ENCODE measurements at places on chromosomes 2 and 18.

GRCh38 chr18:9914584-9915290 is 921 bp downstream of the VAPA start:
- DNase-seq: peak; percentile 11

DNA sequence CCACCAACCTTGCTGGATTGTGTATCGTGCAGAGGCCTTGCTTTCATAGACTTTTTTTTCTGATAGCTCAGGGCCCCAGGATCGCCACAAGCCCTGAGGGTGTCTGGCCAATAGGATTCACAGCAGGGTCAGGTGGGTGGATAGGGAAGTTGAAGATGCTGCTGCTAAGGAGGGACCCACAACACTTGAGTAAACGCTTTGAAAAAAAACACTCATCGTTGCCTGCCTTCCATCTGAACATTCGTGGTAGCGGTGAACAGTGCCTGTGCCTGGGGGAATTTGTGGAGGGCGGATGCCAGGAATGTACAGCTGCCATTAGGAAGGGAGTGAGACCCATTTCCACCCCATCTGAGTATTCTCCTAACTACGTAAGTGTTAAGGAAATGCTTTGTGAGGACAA is 104.6 kb upstream of the TPO start:
- DNase-seq: no peak

- no peak for DNase-seq
Measured at GRCh38 chr2:25109822-25110221, 58.6 kb downstream of the POMC start.

- no peak for DNase-seq
Measured at GRCh38 chr2:221731432-221732145, 159.5 kb upstream of the EPHA4 start.

DNA sequence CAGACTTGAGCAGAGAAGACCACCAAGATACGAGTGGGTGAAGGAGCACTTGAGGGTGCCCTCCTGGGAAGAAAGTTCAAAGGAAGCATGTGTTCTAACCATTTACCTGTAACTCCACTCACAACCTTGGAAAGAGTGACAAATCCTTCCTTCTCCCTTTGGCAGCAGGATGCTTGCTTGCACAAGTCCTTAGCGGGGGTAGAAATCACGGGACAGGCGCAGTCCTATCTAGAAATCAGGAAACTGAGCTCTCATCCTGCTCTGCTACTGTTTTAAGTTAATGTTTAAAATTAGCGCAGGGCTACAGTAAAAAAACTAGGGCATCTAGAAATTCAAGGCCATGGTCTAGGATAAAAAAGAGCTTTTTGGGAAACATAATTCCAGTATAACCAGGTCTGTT is 100.9 kb upstream of the PTPRM start:
- DNase-seq: no peak

- no peak for DNase-seq
Measured at GRCh38 chr2:27009716-27010115, 23.0 kb upstream of the TMEM214 start.

GRCh38 chr2:206084870-206085741 is 868 bp downstream of the INO80D start:
- no peak for DNase-seq

GRCh38 chr2:177585234-177585863 is 192.8 kb downstream of the AGPS start:
- DNase-seq: no peak

- DNase-seq: no peak
Measured at GRCh38 chr2:230140667-230141066, 71.9 kb upstream of the SLC16A14 start.

DNA sequence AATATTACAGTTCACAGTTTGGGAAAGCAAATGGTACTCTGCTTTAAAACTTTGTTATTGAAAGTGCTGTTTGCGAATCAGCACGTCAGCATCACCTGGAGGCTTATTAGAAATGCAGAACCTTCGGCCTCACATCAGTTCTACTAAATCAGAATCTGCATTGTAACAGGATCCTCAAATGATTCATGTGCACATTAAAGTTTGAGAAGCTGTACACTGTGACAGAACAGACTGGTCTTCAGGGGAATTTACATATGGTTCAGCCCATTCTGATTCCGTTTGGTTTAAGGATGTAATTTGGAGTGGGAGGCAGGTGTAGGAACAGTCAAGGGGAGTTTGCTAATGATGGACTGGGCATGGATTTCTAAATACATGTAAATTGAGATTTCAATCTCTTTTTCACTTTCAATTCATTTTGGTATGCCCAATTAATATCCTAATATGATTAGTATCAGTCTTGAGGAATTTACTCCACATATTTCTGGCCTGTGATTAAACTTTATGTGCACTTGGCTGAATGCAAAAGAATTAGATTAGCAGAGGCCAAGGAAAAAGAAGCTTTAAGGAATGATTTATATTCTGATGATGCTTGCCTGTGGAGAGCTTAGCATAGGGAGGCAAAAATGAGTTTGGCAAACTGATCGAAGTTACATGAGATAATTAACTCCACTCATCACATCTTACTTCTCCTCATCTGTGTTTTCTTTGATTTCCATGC is 248.8 kb downstream of the XIRP2 start:
- DNase-seq: no peak

GRCh38 chr2:134393075-134393461 is 139.2 kb downstream of the MGAT5 start:
- DNase-seq: no peak

DNA sequence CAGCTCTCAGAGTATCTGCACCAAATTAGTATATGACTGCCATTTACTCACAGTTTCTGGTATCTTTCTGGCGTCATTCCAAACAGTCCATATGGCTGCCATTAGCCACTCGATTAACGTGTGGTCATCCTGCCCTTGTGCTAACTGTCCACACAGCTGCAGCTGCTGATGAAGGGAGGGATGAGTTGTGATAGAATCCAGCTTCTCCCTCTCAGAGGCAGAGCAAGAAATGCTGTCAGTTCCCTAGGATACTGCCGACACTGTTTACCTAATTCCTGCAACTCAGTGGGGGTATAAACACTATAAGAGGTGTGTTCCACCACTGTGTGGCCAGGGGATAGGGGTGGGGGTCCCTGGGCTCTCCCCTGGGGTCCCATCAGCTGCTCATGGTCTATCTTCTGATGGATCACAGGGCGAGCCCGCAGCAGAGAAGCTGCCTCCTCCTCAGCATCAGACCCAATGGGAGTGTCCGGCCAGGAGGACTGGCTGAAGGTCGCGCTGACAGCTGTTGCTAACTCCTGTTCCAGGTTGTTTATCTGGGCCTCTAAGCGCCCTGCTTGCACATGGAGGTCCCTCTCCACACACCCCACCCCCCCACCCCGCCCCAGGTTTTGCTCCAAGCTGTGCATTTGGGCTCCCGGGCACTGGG is 17.3 kb upstream of the KLHL23 start:
- no peak for DNase-seq

- no peak for DNase-seq
Measured at GRCh38 chr2:62343636-62344337, 147.9 kb downstream of the B3GNT2 start.

- DNase-seq: no peak
Measured at GRCh38 chr2:220855296-220855695, 716.8 kb downstream of the EPHA4 start.

DNA sequence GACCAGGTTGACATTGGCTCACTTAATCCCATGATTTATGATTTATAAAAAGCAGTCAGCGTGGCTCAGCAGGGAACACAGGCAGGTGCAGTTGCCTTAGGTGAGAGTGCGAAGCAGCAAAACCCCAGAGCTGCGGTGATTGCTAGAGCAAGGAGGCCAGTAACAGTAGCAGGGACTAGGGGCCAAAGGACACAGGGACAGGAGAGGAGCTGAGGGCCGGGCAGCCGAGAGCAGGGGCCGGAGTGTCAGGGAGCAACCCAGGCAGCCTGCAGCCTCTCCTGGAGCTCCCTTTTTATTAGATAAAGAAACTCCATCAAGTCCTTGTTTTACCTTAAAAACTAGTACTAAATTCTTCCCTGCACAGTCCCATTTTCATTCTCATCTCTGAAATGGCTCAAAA is 4.3 kb downstream of the MC2R start:
- no peak for DNase-seq

- no peak for DNase-seq
Measured at GRCh38 chr2:220489121-220489520, 861.7 kb downstream of the SLC4A3 start.

GRCh38 chr2:7665880-7666279 is 748.7 kb downstream of the RNF144A start:
- DNase-seq: no peak

GRCh38 chr2:205845446-205845845 is 163.1 kb downstream of the NRP2 start:
- no peak for DNase-seq

- no peak for DNase-seq
Measured at GRCh38 chr18:35457140-35457704, 40.5 kb downstream of the INO80C start.

- no peak for DNase-seq
Measured at GRCh38 chr2:235810252-235810651, 316.4 kb downstream of the AGAP1 start.

DNA sequence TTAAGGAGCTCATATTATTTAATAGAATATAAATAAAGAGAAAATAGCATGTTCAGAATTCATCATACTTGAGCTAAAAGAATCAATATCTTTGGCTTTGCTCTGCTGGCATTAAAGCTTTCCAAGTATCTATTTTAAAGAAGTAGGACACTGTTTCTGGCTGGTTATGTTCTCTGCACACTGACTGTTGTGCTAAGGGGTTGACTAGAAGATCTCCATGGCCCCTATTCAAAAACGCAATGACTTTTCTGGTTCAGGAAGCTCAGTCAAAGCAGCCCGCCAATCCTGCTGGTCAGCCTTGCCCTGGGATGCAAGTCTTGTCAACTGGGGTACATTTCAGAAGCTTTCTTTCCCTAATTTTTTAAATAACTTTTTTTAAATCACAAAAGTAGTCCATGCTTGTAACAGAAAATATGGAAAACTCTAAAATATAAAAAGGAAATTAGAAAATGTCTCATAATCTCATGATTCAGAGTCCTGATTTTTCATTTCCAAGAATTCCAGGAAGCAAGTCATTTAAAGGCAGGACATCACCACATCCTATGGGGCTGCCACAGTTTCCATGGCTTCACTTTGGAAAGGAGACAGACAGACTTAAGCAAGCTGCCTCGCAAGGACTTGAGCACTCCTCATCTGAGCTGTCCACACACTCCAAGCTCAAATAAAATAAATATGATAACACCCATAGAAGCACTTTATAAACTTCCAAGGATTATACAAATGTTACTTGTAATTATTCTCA is 195.1 kb downstream of the TXNL1 start:
- DNase-seq: no peak

- no peak for DNase-seq
Measured at GRCh38 chr18:8562919-8563318, 46.3 kb upstream of the RAB12 start.

DNA sequence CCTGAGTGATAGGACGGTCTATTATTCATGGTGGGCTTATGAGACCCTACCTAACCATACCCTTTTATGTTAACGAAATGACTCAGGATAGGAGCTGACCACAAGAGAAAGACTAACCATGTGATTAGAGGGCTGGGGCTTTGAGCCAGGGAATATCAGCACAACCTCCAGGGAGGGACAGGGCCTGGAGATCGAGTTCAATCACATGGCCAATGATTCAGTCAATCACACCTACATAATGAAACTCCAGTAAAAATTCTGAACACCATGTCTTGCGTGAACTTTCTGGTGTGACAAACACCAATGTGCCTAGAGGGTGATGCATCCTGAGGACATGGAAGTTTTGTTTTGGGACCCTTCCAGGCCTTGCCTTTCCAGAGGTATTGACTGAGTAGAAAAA is 2.2 kb upstream of the TEX51 start:
- no peak for DNase-seq

GRCh38 chr2:80303006-80303908 is 1.3 kb downstream of the LRRTM1 start:
- no peak for DNase-seq

- no peak for DNase-seq
Measured at GRCh38 chr2:73281244-73281643, 3.0 kb downstream of the FBXO41 start.

GRCh38 chr2:100352521-100352920 is 30.2 kb upstream of the LONRF2 start:
- no peak for DNase-seq

DNA sequence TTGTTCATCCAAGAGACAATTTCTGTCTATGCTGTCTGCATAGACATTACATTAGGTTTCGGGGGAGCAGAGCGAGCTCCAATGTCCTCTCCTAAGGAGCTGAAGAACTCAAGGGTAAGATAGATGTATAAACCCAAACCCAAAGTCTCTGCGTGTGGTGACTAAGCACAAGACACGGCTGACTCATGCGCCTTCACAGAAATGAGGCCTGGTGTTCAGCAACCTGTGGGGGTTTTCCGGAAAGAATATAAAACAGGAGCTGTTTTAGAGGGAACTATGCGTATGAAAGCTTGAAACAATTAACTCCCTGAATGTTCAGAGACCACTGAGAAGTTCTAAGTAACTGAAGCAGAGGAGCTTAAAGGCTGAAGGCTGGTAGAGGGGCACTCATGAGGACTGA is 154.7 kb downstream of the SOX11 start:
- DNase-seq: no peak

Measured in NCI-H187 treated with DMSO at 0.1 percent for 48 hours (cell line).